ENCODE measurements at places on chromosomes 16 and 17.

DNA sequence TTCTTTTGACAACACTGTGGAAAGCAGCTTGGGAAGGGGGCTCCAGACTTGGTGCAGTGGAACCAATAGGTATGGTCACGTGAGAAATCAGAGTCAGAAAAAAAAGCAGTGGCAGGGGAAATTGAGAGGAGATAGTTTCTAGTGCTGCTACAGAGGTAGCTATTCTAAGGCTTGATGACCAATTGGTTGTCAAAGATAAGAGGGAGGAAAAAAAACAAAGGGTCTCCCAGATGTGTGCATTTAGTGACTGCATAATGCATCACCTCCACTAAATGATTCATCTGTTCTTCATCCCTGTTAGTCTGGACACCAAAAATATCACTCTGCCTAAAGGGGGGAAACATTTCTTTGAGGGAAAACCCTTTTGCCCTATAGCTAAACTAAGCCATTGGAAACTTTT is 56.5 kb downstream of the PIGL start:
- DNase-seq: no peak

DNA sequence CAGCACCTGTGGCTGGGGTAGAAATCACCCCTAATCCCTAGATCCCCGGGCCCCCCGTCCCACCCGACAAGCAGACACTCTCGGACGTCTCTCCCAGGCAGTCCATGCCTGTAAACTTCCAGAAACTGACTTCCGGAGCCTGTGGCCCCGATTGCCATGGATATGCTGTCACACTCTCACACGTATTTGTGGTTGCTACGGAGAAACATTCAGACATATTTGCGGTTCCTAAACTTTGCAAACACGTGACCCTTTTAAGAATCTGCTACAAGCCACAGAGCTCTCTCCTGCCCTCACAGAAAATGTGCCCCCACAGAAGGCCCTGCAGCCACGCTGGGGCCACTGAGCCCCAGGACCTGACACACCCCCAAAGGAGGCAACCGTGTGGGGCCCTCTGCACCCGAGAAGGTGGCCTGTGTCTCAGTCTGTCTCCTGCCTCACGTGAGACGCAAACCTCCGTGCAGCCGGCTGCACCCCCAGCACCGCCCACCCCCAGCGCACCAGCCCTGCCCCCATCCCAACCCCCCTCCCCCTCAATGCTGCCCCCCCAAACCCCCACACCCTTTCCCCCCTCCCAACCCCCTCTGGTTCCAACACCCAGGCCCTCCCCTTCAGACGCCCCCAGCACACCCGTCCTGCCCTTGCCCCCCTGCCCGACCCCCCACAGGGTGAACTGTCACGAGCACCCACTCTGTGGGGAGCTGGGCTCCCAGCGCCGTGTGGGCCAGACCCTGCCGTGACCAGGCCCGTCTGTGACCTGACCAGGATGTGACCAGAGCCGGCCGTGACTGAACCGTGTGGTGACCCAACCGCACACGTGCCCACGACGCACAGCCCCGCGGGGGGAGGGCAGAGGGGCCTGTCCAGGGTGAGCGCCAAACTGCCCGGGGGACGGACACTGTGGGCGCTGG is 66.3 kb upstream of the METRNL start:
- no peak for DNase-seq

- DNase-seq: no peak
Observed at GRCh38 chr17:67868176-67868575, 42.9 kb downstream of the BPTF start.

- no peak for DNase-seq
Observed at GRCh38 chr16:20774703-20775362, 11.0 kb downstream of the ACSM3 start.

- no peak for DNase-seq
Observed at GRCh38 chr16:78813661-78814311, 714.3 kb downstream of the WWOX start.

DNA sequence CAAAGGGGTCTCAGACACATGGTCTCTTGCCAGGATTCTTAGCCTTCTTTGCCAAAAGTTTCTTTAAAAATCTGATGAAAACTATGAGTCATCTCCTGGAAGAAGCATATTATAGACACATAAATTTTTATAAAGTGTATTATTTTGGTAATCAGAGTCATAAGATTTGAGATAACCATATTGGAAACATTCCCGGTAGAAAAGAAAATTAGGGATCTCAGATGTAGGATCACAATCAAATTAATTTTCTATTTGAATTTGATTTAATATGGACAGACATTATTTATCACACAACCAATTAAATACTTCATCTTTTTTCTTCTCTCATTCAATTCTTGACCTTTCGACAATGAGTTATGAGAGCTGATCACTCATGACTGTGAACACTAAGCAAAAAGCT is 347.7 kb upstream of the CDH8 start:
- DNase-seq: no peak

DNA sequence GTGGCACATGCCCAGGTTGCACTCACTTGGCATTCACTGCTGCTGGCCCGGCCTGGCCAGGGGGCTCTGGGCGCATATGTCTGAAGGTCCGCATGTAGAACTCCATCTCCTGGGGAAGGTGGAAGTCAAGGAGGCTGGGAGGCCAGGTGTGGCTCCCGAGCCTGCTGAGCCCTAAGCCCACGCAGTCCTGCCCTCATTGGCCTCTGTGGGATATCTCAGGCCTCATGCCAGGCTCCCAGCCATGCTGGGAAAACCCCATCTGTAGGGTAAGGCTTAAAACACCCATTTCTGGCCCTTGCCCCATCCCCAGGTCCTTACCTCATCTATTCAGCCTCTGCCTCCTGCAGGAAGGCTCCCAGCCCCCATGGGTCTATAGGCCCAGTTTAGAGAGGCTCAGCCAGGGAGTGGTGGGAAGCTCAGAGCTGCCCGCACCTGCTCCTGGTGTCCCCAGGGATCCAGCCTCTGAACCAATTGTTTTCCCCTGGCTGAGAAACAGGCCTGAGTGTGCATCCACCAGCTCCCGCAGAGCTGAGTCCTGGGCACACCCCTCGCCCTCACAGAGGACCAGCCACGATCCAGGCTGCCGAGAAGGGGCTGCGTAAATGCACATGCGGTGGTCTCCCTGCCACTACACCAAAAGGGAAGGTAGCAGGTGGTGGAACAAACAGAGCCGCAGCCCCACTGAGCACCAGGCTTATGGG is 2.3 kb upstream of the TPPP3 start:
- DNase-seq: no peak

GRCh38 chr17:67392111-67392510 is 15.0 kb downstream of the PITPNC1 start:
- DNase-seq: no peak

- no peak for DNase-seq
Observed at GRCh38 chr16:76780556-76780955, 410.4 kb upstream of the MON1B start.

DNA sequence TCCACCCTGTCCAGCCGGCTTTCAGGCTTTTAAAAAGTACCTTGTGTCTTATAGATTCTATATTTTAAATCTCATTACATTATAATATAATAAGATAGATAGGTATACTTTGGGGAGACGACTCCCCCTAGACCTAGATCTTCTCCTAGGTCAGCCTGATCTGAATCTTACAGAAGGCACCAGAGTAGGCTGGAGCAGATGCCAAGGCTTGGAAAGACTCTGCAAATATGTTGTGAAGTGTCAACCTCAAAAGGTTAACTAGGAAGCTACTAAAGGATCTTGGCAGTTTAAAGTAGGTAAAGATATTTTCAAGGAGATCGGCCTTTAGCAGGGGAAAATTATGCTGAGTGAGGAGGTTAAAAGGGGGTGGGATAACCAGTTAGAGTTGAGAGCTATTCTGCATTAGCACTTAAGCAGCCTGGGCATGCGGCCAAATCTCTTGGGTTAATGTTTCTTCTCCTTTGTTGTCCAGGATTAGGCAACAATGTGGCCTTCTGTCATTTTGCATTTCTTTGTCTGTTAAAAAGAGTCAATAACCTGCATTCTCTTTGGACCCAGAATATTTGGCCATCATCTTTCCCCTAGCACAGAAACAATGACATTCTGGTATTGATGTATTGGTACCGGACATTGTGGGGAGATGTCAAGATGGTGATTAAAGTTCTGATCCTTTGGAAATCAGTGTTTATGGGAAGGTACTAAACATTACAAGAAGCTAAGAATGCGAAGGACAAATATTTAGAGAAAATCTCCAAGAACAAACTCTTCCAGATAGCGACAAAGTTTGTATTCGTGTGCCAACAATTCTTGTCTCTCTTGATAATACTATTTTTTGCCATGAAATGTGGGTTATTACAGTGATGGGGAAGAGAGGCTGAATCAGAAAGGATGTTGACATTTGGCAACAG is 51.2 kb upstream of the DHX40 start:
- DNase-seq: no peak

GRCh38 chr17:60641126-60641525 is 36.5 kb upstream of the BCAS3 start:
- no peak for DNase-seq

GRCh38 chr17:30829022-30829421 is 2.7 kb upstream of the ATAD5 start:
- DNase-seq: no peak

GRCh38 chr16:2386990-2387389 is 42.3 kb upstream of the CCNF start:
- no peak for DNase-seq

GRCh38 chr17:79325709-79326430 is 251.2 kb downstream of the ENGASE start:
- no peak for DNase-seq
